ENCODE measurements at places on chromosomes 12 and 14.

- DNase-seq, result no peak
Measured at GRCh38 chr14:102512793-102513300, 3.3 kb upstream of the ANKRD9 start.

DNA sequence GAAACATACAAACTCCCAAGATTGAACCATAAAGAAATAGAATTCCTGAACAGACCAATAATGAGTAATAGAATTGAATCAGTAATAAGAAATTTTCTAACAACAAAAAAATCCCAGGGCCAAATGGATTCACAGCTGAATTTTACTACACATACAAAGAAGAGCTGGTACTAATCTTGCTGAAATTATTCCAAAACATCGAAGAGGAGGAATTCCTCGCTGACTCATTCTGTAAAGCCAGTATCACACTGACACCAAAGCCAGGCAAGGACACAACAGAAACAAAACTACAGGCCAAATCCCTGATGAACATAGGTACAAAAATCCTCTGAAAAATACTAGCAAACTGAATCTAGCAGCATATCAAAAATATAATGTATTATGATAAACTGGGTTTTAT, 367.8 kb upstream of the CLEC14A start:
- no peak for DNase-seq

DNA sequence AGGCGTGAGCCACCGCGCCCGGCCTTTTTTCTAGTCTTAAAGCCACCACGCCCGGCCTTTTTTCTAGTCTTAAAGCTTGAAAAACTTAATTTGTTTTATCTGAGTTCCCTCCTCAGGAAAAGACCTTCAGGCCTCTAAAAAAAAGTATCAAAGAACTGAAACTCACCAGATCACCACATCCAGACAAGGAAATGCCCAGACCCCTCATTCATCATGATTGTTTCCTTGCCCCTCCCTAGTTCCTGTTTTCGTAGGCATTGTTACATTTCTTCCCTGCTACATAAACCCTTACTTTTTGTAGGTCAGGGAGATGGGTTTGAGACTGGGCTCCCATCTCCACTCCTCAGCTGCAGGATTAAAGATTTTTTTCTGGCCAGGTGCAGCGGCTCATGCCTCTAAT, 21.1 kb upstream of the VWF start:
- no peak for DNase-seq

- DNase-seq, result no peak
Measured at GRCh38 chr14:96037891-96038557, 1.1 kb upstream of the C14orf132 start.

DNA sequence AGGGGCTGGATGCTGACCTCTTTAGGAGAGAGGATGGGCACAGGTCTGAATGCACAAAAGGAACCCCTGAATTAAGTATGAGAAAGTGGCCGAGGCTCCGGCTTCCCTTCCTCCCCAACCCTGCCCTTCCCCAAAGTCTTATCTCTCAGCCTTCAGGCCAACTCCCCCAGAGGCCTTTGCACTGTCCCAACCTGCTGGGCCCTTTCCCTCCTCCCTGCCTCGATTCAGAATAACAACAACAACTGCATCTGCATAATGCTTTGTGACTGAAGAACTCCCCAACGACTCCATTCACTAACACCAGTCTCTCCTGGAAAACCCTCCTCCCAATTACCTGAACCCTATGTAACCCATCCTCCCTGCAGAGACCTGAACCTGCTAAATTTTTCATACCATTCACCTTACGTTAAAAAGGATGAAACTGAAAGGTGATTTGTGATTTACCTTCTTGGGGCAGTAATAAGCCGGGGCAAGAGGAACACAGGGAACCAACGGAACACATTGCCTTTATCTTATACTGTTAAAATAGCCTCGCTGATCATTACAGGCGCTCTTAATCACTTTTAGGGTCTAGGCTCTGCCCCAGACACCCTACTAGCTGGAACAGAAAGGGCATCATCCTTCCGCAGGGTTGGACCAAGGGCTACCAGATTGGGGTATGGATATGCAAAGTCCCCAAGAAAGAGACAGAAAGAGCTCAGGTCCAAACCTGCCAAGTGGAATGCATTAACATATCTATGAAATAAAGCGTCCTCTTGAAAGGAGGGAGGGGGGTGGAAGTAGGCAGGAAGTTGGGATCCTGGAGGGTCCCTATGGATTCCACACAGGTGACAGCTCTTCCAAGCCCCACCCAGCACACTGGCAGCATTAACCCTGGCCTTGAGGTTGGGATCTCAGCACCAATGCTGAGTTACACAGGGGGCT, 24.2 kb upstream of the FOXN3 start:
- DNase-seq, result no peak

- DNase-seq, result no peak
Measured at GRCh38 chr12:15690320-15690719, 98.9 kb downstream of the EPS8 start.

GRCh38 chr14:37585971-37586796, 8.9 kb downstream of the FOXA1 start:
- DNase-seq, result no peak

- no peak for DNase-seq
Measured at GRCh38 chr14:70697701-70698100, 56.0 kb downstream of the TTC9 start.

DNA sequence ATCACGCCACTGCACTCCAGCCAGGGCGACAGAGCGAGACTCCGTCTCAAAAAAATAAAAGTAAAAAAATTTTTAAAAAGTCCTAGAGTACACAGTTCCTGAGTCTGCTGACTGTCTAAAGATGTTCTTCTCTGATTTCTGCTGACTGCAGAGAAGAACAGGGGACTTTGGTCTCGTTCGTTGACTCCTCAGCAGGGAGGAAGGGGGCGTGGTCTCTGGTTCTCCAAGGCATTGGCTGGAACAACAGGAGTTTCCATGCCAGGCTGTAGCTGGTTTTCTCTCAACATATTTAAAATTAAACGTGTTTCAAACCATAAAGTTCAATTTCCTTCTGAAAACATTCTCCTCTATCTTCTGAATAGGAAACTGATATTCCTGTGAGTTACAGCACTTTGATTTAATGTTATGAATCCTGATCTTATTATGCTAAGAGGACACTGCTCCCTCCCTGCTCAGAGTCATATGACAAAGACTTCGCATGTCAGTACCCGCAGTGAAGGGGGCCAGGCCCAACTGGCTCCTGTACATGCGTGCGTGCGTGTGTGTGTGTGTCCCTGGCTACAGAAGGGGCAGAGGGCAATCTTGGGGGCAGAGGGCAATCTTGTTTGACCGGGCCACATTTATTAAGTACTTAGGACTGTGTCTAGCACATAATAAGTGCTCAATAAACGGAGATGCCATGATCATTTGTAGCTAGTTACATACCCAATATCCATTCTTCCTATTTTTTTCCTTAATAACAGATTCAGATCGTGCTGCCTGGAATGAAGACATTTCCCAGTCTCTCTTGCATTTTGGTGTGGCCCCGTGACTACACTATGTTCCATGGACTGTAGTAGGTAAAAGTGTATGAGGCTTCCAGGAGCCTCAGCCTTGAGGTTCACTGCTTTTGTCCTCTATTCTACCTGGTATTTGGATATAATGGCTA, 16.5 kb upstream of the HNF1A start:
- DNase-seq, result no peak

DNA sequence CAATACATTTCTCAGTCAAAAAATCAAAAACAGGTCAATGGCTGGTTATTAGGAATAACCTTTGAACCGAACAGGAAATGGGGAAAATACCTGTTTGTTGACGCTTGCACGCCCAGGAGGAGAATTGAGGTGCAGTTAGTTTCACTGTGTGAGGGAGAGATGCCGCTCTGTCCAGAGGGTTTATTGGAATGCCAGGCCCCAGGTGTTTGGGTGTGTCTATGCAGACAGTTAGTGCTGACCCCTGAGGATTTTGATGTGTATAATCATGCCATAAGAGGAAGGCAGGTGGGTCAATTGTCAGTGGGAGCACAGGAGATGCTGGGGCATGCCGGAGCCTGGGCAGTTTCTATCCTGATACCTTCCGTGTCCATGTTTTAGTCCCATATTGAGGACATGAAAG, 100.8 kb upstream of the DIO3 start:
- no peak for DNase-seq

Data from stimulated activated CD4-positive, alpha-beta T cell treated with anti-CD3 and anti-CD28 coated beads, TNF-alpha, amount 100 ng/mL, for 24 hours (primary cell).